ENCODE measurements at places on chromosomes 4 and X.

GRCh38 chr4:98363431-98363830 lies 102.2 kb downstream of the RAP1GDS1 start:
- H3K27me3 ChIP-seq = no peaks in the 10 kb centered on the region
- DNase-seq = no peak
- no peaks in the 10 kb centered on the region for H3K4me1 ChIP-seq
- peaks cover 3% of the 10 kb centered on the region for H3K36me3 ChIP-seq

GRCh38 chrX:154727418-154727817 lies 23.5 kb downstream of the GAB3 start:
- H3K36me3 ChIP-seq = no peaks in the 10 kb centered on the region
- no peak overlapping the region for H3K4me3 ChIP-seq
- peaks cover 50% of the 10 kb centered on the region for H3K4me1 ChIP-seq
- no peak for DNase-seq

DNA sequence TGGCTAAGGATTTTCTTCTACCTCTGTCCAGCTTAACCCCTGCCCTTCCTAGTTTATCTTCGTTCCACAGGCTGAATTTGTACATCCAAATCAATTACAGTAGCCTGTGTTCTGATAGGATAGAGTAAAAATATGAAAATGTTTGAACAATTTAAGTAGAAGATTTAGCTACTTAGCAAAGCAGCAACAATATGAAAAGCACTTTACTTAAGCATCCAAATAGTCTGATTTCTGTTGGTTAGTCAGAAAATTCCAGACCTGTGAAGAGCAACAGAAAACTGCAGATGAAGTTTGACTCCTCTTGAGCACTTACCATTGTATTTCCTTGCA lies 2.0 kb downstream of the ARSJ start:
- peaks cover 4% of the 10 kb centered on the region for H3K4me1 ChIP-seq
- no peaks in the 10 kb centered on the region for H3K27me3 ChIP-seq
- no peaks in the 10 kb centered on the region for H3K36me3 ChIP-seq
- no peak for DNase-seq
- H3K4me3 ChIP-seq = no peak overlapping the region

GRCh38 chrX:15244421-15244820 lies 25.5 kb downstream of the ASB9 start:
- peaks cover 35% of the 10 kb centered on the region for H3K27me3 ChIP-seq
- no peak overlapping the region for H3K27ac ChIP-seq
- H3K4me1 ChIP-seq = no peaks in the 10 kb centered on the region
- H3K4me3 ChIP-seq = no peak overlapping the region
- H3K36me3 ChIP-seq = no peaks in the 10 kb centered on the region
